Lung (tissue), 17 donors: ENCODE measurements at places on chromosomes 5 and 9. TPM values are rescaled to one million over a fixed set of nuclear protein-coding genes. Genes with fewer than 3 reads are reported as not detected.
A peak's percentile ranks its signal among the peaks of the same experiment; 100 is the strongest.

GRCh38 chr5:79829260-79829659 lies 139.6 kb downstream of the CMYA5 start:
- H3K27me3 ChIP-seq: no peaks in the 10 kb centered on the region
- H3K27ac ChIP-seq: no peak overlapping the region
- peak; percentile 18 for DNase-seq
- peaks cover 2% of the 10 kb centered on the region for H3K4me1 ChIP-seq
- H3K4me3 ChIP-seq: no peak overlapping the region
- no peaks in the 10 kb centered on the region for H3K36me3 ChIP-seq

GRCh38 chr9:133657120-133657661 lies 21.0 kb downstream of the DBH start:
- peaks cover 9% of the 10 kb centered on the region for H3K27me3 ChIP-seq
- DNase-seq: no peak
- H3K4me1 ChIP-seq: peaks cover 14% of the 10 kb centered on the region
- H3K27ac ChIP-seq: no peak overlapping the region

- H3K36me3 ChIP-seq: no peaks in the 10 kb centered on the region
- peaks cover 5% of the 10 kb centered on the region for H3K4me1 ChIP-seq
- no peak overlapping the region for H3K27ac ChIP-seq
- peaks cover 7% of the 10 kb centered on the region for H3K27me3 ChIP-seq
Observed at GRCh38 chr9:137080260-137081122, 3.2 kb downstream of the UAP1L1 start.

Gene IL9
- not detected for total RNA-seq

Gene ISL1
- 0.51 TPM for total RNA-seq

DNA sequence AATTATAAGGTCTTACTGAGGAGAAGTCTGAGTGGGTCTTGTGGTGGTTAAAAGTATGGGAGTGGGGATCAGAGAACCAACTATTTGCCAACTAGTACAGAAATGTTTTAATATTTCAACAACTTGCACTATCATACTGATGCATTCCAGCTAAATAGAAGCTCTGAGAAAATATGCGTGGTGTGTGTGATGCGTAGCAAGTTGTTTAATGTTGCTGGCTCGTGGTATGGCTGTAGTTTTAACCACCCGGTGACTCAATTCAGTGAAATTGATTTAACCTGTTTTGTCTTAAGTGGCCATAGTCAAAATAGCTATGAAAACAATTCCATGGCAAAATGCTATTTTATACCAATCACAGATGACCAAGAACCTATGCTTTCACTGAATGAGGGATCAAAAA lies 176.5 kb upstream of the SLC24A2 start:
- peaks cover 38% of the 10 kb centered on the region for H3K4me1 ChIP-seq
- no peaks in the 10 kb centered on the region for H3K27me3 ChIP-seq
- H3K27ac ChIP-seq: no peak overlapping the region
- no peak overlapping the region for H3K4me3 ChIP-seq

- H3K36me3 ChIP-seq: no peaks in the 10 kb centered on the region
- DNase-seq: peak; percentile 85
- H3K4me1 ChIP-seq: peaks cover 9% of the 10 kb centered on the region
- no peaks in the 10 kb centered on the region for H3K27me3 ChIP-seq
- H3K27ac ChIP-seq: peak overlapping the region; percentile 0
Observed at GRCh38 chr5:172556971-172557461, 84.0 kb upstream of the NEURL1B start.

GRCh38 chr5:59246145-59246869 lies 647.2 kb downstream of the PDE4D start:
- no peak overlapping the region for H3K4me3 ChIP-seq
- H3K4me1 ChIP-seq: peaks cover 5% of the 10 kb centered on the region
- peak; percentile 40 for DNase-seq
- H3K36me3 ChIP-seq: no peaks in the 10 kb centered on the region
- H3K27ac ChIP-seq: no peak overlapping the region
- no peaks in the 10 kb centered on the region for H3K27me3 ChIP-seq

DNA sequence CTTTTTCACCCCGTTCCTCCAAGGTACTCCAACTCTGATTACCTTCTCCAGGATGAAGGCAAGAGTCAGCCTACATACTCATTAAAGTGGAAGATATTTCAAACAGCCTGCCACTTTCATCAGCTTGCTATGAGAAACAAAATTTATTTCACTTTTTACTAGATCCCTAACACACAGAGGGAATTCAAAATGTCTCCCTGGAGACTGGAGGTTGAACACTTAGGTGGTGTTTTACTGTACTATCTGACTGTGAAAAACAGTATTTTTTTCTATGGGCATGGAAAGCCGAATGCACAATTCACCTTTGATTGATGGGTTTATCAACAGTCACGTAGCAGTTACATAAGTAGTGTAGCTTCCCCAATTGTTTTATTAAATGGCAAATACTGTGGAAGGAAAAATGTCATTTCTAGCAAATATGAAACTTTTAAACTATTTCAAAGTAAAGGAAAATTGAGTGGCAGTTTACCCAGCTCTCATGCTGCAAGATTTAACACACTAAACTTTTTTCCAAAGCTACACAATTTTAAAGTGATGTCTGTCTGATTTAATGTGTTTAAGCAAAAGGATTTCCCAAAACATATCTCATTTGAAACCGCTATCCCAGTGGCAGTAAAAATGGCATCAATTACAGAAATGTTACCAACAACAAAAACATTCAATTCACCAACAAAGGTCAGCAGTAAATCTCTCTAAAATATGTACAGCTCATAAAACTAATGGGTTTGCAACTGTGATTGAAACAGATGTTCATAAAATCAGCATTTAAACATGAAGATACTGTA lies 125.0 kb upstream of the TLE4 start:
- no peak overlapping the region for H3K27ac ChIP-seq
- H3K36me3 ChIP-seq: no peaks in the 10 kb centered on the region
- H3K4me3 ChIP-seq: no peak overlapping the region
- H3K27me3 ChIP-seq: no peaks in the 10 kb centered on the region

- peak overlapping the region; percentile 88 for H3K27ac ChIP-seq
- H3K4me3 ChIP-seq: no peak overlapping the region
- DNase-seq: peak; percentile 56
- peaks cover 91% of the 10 kb centered on the region for H3K36me3 ChIP-seq
Observed at GRCh38 chr9:136511670-136512592, 29.1 kb upstream of the SEC16A start.

- no peak overlapping the region for H3K4me3 ChIP-seq
- H3K27me3 ChIP-seq: no peaks in the 10 kb centered on the region
- peaks cover 13% of the 10 kb centered on the region for H3K4me1 ChIP-seq
- DNase-seq: no peak
- no peak overlapping the region for H3K27ac ChIP-seq
Observed at GRCh38 chr5:60516688-60517087, 183.3 kb downstream of the DEPDC1B start.

DNA sequence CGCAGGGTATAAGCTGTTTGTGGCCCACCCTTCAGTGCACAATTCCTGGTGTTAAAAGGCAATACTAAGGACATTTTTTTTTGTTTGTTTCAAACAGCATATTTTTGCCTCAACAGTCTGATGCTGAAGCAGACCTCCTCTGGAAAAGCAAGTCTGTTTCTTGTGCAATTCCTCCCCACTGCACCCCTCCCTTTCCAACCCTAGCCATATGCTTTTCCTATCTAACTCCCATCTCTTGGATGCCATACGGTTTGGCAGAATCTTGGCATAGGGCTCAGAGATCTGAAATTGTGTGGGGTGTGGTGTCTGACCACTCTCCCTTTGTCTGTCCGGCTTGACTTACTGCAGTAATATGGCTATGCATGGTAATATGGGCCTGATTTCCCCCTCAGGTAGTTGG lies 161.6 kb downstream of the TMEM38B start:
- H3K4me1 ChIP-seq: no peaks in the 10 kb centered on the region
- DNase-seq: peak; percentile 27
- no peaks in the 10 kb centered on the region for H3K36me3 ChIP-seq
- H3K27me3 ChIP-seq: no peaks in the 10 kb centered on the region
- no peak overlapping the region for H3K27ac ChIP-seq

Gene HDHD3
- 20.9 TPM for total RNA-seq

Gene SAXO1
- total RNA-seq: 0.54 TPM

- DNase-seq: no peak
- no peak overlapping the region for H3K4me3 ChIP-seq
- H3K4me1 ChIP-seq: no peaks in the 10 kb centered on the region
- no peaks in the 10 kb centered on the region for H3K27me3 ChIP-seq
- H3K36me3 ChIP-seq: no peaks in the 10 kb centered on the region
- H3K27ac ChIP-seq: no peak overlapping the region
Observed at GRCh38 chr5:115267617-115268016, 4.9 kb upstream of the PGGT1B start.

DNA sequence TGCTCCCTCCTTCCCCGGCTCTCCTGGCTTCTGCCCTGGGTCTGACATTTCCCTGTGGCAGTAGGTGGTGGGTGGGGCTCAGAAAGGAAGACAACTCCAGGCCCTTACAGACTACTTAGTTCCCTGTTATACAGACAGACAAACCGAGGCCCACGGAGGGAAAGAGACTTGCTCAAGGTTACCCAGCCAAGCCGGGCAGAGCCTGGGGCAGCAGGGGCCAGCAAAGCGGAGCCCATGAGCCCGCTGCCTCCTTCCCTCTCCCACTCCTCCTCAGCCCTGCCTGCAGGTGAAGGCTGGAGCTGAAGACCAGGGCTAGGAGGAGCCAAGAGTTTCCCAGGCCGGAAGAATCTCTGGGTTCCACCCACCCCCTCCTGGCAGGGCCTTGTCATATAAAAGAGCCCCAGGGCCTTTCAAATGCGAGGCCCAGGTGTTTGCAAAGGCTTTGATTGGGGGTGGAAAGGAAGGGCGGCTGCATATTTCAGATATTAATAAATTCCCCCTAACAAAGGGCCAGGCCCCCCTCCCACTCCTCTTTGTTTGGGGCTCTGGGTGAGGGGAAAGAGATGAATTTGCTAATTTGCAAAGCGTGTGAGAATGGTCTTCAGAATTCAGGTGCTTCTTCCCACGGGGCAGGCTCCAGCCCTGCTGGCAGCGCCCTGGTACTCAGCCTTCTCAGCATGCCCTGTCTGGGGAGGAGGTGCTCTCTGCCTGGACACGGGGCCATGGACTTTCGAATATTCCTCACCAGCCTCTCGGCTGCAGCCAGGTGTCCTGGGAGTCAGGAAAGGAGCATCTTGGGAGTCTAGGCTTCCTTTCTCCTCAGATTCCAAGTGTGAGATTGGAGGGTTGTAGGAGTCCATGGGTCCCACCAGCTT lies 21.5 kb downstream of the SLC6A7 start:
- peaks cover 8% of the 10 kb centered on the region for H3K4me1 ChIP-seq
- no peak overlapping the region for H3K27ac ChIP-seq
- peak; percentile 38 for DNase-seq
- H3K36me3 ChIP-seq: no peaks in the 10 kb centered on the region

DNA sequence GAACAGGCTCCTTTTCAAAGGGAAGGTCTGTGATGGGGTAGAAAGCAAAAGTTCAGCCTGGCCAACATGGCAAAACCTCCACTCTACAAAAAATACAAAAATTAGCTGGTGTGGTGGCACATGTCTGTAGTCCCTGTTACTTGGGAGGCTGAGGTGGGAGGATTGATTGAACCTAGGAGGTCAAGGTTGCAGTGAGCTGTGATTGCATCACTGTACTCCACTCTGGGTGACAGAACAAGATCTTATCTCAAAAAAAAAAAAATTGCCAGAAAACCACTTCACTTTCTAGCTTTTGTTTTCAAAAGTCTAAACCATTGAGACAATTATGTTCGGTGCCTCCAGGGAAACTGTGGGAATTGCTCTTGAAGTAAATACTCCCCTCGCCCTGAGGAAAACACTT lies 43.5 kb downstream of the S100Z start:
- no peaks in the 10 kb centered on the region for H3K27me3 ChIP-seq
- H3K4me3 ChIP-seq: no peak overlapping the region
- H3K27ac ChIP-seq: no peak overlapping the region
- DNase-seq: no peak
- H3K36me3 ChIP-seq: no peaks in the 10 kb centered on the region

DNA sequence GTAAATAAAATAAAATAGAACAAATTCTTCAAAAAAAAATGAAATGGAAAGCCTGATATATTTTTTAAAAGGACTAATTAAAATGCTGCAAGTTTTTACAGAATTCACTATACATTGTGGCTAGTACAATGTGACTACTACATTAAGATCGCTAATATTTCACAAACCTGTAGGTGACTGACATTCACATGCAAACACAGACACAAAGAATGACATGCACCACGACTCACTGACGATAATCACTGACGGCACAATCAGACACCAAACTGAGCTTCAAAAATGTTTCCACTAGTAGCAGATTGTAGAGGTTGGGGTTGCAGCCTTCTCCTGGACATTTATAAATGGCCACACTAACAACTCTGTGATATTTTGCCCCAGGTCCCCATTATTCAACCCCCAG lies 637.7 kb upstream of the DMAC1 start:
- no peaks in the 10 kb centered on the region for H3K4me1 ChIP-seq
- no peak for DNase-seq
- no peak overlapping the region for H3K27ac ChIP-seq
- H3K4me3 ChIP-seq: no peak overlapping the region
- peaks cover 1% of the 10 kb centered on the region for H3K36me3 ChIP-seq

DNA sequence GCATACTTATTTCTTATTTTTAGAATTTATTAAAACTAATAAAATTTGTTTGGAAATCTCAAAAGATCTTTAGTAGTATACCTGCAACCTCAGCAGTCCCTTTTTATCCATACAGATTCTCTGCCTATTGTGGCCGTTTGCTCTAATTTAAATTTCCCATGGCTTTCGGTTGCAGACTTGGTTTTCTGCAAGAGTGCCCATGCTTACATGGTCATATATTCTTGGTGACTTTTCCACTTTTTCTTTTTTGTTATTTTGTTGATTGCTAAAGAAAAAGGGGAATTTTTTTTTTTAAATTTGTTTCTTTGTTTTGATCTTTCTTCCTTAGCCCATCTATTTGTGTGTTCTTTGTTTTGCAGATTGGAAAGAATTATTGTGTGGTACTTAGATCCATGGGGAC lies 20.6 kb downstream of the ZCCHC7 start:
- H3K27ac ChIP-seq: no peak overlapping the region
- DNase-seq: no peak
- H3K4me3 ChIP-seq: no peak overlapping the region
- no peaks in the 10 kb centered on the region for H3K27me3 ChIP-seq
- no peaks in the 10 kb centered on the region for H3K36me3 ChIP-seq
- H3K4me1 ChIP-seq: no peaks in the 10 kb centered on the region

DNA sequence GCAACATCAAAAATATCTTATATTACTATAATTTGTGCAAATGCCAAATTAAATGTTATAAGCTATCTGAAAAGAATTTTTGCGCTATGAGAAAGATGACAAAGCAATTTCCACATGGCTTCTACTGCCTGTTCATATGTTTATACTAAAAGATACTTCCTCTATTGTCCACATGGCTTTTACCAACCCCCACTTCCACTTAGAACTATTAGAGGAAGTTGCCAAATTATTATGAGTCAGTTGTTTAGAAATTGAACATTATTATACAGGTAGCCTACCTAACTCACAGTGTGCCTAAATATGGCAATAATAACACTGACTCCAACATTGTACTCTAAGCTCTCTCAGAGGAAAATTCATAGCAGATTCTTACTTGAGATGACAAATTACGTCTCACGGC lies 37.6 kb upstream of the SLC27A6 start:
- no peaks in the 10 kb centered on the region for H3K36me3 ChIP-seq
- H3K27me3 ChIP-seq: no peaks in the 10 kb centered on the region

- no peaks in the 10 kb centered on the region for H3K36me3 ChIP-seq
- H3K27me3 ChIP-seq: no peaks in the 10 kb centered on the region
- peak; percentile 33 for DNase-seq
- H3K4me1 ChIP-seq: peaks cover 4% of the 10 kb centered on the region
- no peak overlapping the region for H3K4me3 ChIP-seq
- no peak overlapping the region for H3K27ac ChIP-seq
Observed at GRCh38 chr5:127834554-127834953, 131.4 kb downstream of the CCDC192 start.

- H3K36me3 ChIP-seq: no peaks in the 10 kb centered on the region
- H3K4me3 ChIP-seq: no peak overlapping the region
- peak; percentile 49 for DNase-seq
- H3K27ac ChIP-seq: no peak overlapping the region
- H3K4me1 ChIP-seq: peaks cover 10% of the 10 kb centered on the region
Observed at GRCh38 chr9:78325343-78325742, 28.4 kb downstream of the PSAT1 start.
